ENCODE measurements at places on chromosomes 1 and 21.

DNA sequence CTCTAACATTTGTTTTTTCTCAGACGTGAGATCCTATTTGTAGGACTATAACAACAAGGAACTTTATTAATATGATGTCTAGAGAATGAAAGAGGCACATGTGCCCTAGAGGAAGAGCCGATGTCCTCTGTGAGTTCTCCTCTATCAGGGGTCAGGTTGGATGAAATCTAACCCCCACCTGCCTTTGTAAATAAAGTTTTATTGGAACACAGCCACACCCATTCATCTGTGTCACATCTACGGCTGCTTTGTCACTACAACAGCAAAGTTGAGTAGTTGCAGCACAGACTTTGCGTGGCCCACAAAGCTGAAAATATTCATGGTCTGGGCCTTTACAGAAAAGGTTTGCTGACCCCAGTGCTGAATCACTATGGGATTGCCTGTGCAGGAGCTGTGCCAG, 571 bp upstream of the CAPN9 start:
- DNase-seq = no peak

DNA sequence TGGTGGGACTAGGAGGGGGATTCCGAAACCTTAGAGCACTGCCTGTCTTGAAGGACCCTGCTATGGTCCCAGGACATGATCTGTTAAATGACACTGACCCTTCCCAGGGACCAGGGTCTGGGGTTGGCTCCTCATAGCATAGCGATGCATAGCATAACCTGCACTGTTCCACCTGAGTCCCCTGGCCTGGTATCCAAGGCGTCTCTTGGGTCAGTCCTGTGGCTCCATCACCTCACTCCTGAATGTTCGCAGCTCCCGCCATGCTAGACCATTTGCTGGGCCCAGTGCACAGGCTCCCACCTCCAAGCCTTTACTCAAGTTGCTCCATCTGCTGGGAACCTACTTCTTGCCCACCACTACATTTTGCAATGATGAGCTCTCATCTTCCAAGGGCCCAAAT, 39.0 kb upstream of the MAGOH start:
- DNase-seq = no peak

GRCh38 chr1:14549897-14550620, 48.4 kb upstream of the KAZN start:
- DNase-seq = no peak

GRCh38 chr1:213658457-213658856, 329.3 kb upstream of the PROX1 start:
- DNase-seq = no peak

- no peak for DNase-seq
Measured at GRCh38 chr1:205272536-205272935, 44.8 kb downstream of the TMCC2 start.

GRCh38 chr1:53421208-53421607, 38.0 kb upstream of the DMRTB1 start:
- no peak for DNase-seq

- DNase-seq = no peak
Measured at GRCh38 chr1:82197606-82198005, 396.9 kb downstream of the ADGRL2 start.

- no peak for DNase-seq
Measured at GRCh38 chr1:54499097-54499359, 49.0 kb upstream of the ACOT11 start.

DNA sequence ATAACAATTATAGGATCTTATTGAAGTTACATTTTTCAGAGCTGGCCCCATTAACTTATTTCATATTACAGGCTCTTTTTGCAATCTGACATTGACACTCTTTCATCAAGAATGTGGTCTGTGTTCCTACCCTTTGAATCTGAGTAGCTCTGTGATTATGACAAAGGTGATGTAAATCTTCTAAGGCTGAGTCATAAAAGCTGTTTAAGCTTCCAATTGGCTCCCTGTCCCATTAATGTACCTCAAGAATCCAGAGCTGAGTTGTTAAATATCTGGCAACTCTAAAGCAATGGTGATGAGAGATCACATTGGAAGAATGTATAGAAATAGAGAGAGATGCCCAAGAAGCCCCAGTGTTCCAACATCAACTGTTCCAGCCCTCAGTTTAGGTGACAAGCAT, 178.5 kb upstream of the DEPDC1 start:
- no peak for DNase-seq

GRCh38 chr1:12434174-12434573, 183.8 kb downstream of the DHRS3 start:
- DNase-seq = peak; percentile 55

GRCh38 chr1:208409176-208409575, 165.0 kb upstream of the PLXNA2 start:
- no peak for DNase-seq

GRCh38 chr1:153465811-153466636, 5.6 kb upstream of the S100A7 start:
- DNase-seq = peak; percentile 59

GRCh38 chr1:24141311-24141997, 1.5 kb downstream of the IL22RA1 start:
- DNase-seq = no peak

GRCh38 chr21:24375201-24375600, 1232.1 kb downstream of the MRPL39 start:
- no peak for DNase-seq

DNA sequence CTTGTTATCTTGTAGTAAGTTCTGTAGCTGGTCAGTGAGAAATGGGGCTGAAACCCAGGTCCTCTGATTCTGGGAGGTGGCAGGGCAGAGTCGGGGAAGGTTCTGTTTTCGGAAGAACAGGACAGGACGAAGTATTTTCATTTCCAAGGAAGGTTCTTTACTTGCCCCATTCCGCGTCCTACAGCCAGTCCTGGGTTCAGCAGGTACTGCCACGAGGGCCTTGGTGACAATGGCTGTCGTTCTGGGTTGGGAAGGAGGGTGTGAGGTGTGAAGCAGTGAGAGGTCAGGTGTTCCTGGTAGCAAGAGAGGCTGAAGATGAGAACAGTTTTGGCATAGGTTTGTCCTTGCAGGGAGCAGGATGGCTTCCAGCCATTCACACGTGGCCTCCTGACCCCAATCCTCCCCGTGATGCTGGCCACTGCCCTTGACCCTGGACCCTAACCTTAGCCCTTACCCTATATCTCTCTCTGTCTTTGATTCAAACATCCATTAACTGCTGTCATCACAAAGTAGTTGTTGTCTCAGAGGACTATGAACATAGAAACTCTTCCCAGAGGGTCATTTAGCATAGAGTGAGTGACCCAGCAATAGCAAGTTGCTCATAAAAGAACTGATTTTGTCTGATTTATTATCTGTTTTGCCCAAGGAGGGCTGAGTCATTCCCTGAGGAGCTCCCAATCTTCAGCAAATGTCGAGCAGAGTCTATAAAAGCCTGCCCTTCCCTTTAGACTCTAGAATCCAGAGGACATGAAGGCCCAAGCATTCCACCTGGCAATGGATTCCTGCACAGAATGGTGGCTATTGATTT, 25.0 kb downstream of the VASH2 start:
- no peak for DNase-seq

DNA sequence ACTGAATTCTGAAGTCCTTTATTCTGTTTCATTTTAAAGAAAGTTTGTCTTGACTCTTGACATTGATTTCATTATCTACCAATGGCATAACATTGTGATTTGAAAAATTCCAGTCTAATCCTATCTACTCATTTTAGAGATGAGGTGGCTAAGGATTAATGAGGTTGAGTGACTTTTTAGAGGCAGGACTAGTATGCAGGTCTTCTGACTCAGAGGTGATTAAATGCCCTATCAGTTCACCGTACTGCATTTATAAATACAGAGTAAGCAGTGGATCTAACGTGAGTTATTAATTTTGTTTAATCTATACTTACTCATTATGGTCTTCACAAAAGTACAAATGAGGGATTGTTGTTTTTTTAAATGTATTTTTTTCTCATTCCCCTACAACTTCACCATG, 277.6 kb downstream of the PTBP2 start:
- DNase-seq = no peak

- DNase-seq = no peak
Measured at GRCh38 chr1:78672428-78672827, 22.8 kb downstream of the IFI44 start.

GRCh38 chr1:223771814-223772770, 59.8 kb downstream of the CAPN2 start:
- no peak for DNase-seq

DNA sequence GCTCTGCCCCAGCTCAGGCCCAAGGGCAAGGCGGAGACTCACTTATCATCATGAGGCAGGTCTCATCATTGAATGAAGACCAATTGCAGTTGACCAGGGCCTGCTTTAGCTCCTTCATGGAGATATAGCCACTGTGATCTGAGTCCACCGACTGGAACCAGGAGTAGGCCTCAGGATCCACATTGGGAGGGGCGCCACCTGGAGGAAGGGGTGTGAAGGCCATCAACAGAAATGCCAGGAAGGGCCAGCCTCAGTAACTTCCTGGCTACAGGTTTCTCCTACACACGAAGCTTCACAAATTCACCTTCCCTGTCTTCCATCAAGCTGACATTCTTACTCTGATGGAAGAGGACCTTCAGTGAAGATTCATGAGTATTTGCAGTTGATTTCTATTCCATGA, 11.6 kb downstream of the PEF1 start:
- DNase-seq = peak; percentile 7

DNA sequence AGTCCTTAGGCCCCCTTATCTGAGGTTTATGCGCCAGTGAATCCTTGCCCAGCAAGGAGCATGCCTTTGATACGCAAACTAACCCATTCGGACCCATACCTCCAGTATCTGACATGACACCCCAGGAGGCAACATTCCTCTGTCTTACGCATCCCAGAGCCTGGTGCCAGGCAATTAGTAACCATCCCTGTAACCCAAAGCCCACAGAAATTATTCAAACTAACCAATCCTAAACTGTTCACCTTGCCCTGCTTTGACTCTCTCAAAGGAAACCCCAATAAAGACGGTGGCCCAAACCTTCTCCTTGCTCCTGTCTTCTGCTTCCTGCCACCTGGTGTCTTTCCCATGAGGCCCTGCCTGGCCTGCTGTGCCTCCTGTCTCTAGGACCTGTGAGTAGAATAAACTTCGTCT, 36.4 kb downstream of the ZNF496 start:
- no peak for DNase-seq

DNA sequence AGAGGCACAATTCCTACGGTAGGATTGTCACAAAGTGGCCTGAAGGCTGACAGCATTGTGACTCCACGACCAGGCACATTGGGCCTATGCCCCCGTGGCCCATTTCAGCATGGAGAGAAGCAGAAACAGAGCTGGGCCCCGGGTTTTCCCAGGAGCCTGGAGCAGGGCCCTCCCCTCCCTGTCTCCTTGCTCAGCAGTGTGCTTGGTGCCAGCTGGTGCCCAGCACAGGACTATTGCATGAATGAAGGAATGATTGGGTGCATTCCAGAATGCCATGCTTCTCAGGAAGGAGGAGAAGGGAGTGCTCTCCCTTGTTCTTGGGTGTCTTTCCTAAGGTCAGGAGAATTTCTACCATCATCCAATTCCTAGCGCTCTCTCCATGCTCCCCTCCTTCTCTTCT, 33.7 kb downstream of the IER5 start:
- DNase-seq = no peak

Measured in stimulated activated CD8-positive, alpha-beta memory T cell treated with anti-CD3 and anti-CD28 coated beads, Interleukin-4, amount 100 ng/mL, for 24 hours (primary cell).